ENCODE measurements at places on chromosomes 5 and 9.

DNA sequence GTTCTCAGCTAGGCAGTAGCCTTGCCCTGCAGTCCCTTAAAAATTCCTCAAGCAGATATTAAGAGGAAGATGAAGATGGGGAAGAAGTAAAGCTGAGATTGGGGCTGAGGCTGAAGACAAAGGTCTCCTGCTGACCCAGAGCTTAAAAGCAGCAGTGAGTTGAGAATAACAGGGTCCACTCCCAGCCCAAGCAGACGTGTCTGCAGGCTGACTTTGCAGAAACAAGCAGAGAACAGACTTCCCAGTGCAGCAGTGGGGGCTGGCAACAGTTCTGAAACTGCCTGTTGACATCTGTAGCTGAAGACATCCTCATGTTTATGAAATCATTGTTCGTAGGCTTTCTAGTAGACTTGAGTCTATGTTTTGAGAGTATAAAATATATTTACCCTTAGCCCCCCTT, 1.1 kb downstream of the CTXN3 start:
- no peak for ATAC-seq

GRCh38 chr9:137555179-137555578, 3.5 kb downstream of the MRPL41 start:
- ATAC-seq = no peak

DNA sequence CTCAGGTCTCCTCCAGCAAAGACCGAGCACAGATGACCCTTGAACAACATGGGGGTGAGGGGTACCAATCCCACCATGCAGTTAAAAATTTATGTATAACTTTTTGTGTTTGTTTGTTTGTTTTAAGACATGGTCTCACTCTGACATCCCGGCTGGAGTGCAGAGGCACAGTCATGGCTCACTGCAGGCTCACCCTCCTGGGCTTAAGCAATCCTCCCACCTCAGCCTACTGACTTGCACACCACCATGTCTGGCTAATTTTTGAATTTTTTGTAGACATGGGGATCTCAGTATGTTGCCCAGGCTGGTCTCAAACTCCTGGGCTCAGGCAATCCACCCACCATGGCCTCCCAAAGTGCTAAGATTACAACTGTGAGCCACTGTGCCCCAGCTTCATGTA, 231.0 kb upstream of the PIK3R1 start:
- no peak for ATAC-seq

DNA sequence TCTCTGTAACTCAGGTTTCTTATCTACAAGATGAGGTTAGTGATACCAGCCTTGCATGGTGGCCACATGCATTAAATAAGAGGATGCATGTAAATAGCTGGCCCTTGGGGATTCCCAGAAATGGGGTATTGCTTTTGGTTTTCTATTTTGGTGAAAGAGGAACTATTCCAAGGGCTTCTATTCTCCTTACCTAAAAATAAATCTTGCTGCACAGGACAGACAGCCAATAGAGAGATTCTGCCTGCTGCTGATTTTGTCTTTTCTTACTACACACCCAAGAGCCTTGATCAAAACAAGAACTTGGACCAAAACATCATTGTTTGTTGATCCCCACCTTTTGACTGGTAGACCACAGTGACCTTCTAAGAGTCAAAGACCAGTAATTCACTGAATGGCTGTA, 161.8 kb downstream of the PJA2 start:
- ATAC-seq = no peak

GRCh38 chr9:77038281-77039036, 19.0 kb downstream of the FOXB2 start:
- ATAC-seq = no peak

DNA sequence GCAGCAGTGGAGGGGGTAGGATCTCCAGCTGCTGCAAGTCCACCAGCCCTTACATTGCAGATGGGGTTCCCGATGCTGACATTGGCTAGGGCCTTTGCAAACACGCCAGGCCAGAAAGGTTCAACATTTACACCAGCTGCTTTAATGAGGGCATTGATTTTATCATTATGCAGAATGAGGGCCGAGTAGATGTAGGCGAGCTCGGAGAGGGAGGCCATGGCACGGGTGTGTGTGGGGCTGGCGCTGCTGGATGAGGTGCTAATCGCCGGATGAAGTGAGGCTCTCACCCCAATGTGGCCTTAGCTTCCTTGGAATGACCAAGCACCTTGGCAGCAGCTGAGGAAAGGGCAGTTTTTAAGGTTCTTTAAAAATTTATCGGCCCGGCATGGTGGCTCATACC, 27.4 kb downstream of the PHAX start:
- ATAC-seq = no peak

GRCh38 chr5:67432606-67433005, 236.0 kb upstream of the CD180 start:
- ATAC-seq = no peak

GRCh38 chr5:75612226-75612569, 945 bp downstream of the ANKDD1B start:
- ATAC-seq = no peak

GRCh38 chr5:146291421-146292074, 47.1 kb upstream of the POU4F3 start:
- peak; percentile 89 for ATAC-seq

GRCh38 chr9:68821911-68822310, 116.9 kb downstream of the PIP5K1B start:
- no peak for ATAC-seq

DNA sequence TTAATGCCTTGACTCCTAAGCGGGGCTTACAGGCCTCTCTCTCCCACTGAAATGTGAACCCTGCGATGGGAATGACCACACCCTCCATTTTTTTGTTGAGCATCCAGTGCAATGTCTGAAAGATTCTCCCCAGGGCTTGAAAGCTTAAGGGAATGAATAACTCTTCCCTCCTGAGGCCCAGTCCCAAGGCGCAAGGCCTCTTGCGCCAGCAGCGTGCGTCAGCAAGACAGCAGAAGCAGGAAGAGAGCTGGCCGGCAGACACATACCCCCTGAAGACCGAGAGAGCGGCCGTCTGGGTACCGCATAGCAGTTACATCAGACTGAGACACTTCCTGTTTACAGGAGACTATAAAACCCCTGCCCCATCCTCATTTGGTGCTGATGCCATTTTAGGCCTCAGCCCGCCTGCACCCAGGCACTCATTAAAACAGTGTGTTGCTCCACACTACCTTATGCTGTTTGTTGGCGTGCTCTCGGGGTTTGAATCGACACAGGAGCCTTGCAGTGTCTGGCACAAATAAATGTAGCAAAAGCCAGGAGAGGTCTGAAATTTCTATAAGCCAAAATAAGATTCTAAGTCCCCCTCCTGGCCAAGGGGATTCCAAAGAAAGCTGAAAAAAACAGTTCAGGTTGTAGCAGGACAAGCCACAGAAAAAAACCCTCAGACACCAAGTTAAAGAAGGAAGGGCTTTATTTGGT, 62.3 kb downstream of the GDNF start:
- no peak for ATAC-seq

- ATAC-seq = no peak
Measured at GRCh38 chr5:72499730-72500129, 7.5 kb downstream of the ZNF366 start.

GRCh38 chr5:124279146-124279876, 467.1 kb downstream of the ZNF608 start:
- ATAC-seq = no peak

DNA sequence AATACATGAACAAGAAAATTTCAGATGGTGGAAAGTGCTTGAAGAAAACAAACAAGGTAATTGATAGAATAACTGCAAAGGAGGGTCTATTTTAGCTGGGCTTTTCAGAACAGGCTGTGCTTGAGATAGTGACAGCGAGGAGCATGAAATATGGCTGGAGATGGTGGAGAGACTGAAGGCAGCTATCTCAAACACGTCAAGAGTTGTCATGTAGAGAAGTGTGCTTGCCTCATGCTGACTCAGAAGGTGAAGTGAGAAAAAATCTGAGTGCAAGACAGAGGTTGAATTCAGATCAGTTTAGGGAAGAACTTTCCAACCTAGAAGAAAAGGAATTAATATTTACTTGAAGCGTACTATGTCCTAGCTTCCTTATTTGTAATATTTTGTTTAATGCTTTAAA, 115.5 kb upstream of the RANBP3L start:
- no peak for ATAC-seq

DNA sequence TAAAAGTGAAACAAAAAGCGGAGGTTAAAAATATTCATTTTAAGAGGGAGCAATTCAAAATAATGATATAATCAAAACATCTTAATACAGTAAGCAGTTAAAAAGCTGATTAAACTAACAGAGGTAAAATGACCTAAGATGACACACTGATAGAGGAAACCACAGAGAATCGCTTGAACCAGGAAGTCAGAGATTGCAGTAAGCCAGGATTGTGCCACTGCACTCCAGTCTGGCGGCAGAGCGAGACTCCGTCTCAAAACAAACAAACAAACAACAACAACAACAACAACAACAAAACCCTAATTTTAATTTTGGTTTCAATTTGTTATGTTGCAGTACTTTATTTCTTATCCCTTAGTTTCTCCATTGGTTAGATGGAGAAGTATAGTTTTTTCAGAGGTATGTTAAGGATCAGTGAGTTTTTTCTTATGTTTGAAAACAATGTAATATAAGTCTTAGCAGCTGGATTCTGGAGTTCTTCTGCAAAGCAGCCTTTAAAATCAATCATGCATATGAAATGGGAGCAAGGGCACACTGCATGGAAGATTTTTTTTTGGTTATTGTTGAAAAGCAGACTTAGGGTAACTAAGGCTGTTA, 58.5 kb downstream of the MLANA start:
- ATAC-seq = peak; percentile 79

- ATAC-seq = no peak
Measured at GRCh38 chr5:135831851-135832555, 2.5 kb upstream of the SLC25A48 start.

DNA sequence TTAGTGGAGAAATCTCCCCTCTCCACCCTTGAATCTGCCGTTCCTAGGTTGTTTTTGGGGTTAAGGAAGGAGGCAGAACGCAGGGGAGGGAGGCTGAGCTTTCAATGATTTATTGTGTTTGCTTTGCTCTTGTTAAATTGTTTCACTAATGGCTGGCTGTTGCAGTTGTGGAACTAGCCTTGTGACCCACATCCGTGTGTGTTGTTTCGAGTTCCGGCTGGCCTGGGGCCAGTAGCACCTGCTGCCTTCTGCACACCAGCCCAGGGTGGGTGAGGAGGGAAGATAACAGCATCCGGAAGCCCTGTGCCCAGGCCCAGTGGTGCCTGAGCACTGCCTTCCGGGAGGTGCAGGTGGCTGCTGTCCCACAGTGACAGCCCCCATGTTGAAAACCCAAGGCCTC, 3.6 kb downstream of the ERGIC1 start:
- no peak for ATAC-seq

GRCh38 chr5:127111112-127111511, 37.8 kb upstream of the C5orf63 start:
- no peak for ATAC-seq

GRCh38 chr5:34913072-34913471, 2.2 kb downstream of the RAD1 start:
- no peak for ATAC-seq

DNA sequence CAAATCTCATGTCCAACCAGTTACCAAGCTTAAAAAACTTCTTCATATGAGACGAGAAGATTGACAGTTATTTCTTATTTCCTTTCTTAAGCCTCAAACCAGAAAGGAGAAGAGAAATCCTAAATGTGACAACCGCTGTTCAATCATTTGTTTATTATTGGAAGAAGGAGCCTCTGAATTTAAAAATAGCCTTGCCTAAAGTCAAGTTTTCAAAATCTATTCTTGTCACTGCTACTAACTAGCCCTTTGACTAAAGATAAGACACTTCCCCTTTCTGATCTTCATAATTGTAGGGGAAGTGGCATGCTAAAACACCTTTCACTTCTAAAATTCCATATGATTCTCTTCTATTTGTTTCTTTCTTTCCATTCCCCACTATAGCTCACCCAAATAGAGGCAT, 106.2 kb upstream of the EMB start:
- ATAC-seq = no peak

GRCh38 chr5:5140479-5141338, 579 bp downstream of the ADAMTS16 start:
- ATAC-seq = peak; percentile 26

- ATAC-seq = no peak
Measured at GRCh38 chr9:114908805-114909448, 21.5 kb downstream of the TNFSF8 start.

GRCh38 chr9:129428864-129429577, 191.9 kb downstream of the C9orf50 start:
- no peak for ATAC-seq

DNA sequence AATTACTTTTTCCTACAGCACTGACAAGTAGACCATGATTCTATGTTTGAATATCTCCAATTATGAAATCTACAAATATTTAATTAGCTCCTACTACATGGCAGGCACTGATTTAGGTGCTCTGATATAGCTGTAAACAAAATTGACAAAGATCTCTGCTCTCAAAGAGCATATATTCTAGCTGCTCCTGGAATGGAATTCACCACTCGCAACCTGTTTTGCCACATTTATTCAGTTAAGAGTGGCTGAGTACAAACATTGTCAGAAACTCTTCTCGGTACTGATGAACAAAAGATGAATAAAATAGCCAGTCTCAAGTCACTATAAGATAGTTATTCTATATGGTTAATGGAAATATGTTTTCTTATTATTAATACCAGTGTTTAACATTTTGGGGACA, 114.2 kb upstream of the PDE4D start:
- ATAC-seq = no peak

- no peak for ATAC-seq
Measured at GRCh38 chr5:139150367-139150999, 47.7 kb downstream of the SIL1 start.

GRCh38 chr5:178464431-178465048, 125.7 kb downstream of the COL23A1 start:
- ATAC-seq = no peak

DNA sequence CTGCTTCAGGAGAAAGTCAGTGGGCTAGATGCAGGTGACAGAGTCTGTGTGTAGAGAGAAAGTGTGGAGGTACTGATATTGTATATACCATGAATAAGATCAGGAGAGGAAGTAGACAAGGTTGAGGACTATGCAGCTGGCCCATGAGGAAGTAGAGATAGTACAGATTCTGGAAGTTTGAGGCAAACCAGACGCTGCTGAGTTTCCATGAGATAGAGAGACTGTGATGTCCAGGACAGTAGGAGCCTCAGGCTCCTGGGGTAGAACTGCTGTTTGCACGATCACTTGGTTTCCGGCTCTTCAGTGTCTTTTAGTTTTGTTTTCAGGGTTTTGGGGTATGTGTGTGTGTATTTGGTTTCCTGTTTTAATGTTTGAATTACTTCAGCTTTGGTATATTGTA, 13.6 kb downstream of the OTULINL start:
- ATAC-seq = peak; percentile 53

- ATAC-seq = no peak
Measured at GRCh38 chr9:11148189-11148588, 535.4 kb upstream of the PTPRD start.

GRCh38 chr9:88303721-88304451, 84.4 kb upstream of the SPIN1 start:
- no peak for ATAC-seq

DNA sequence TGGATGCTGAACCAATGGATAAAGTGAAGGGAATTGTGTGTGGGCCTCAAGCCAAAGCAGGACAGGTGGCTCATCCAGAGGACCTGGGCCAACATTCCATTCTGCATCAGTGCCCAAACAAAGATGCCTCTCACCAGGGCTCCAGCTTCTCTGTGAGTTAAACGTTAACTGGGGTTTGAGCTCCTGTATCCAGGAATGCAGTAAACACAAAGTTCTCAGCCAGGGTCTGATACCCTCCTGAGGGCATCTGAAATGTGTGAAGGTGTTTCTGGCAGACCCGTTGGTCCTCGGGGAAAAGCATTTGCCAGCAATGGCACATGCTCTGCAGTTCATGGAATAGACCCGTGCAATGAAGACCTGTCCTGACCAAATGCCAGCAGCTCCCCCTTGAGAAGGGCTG, 33.9 kb upstream of the AOPEP start:
- ATAC-seq = no peak

Measured in SK-N-SH treated with all-trans-retinoic acid at 6 μM for 48 hours (cell line).